Thyroid gland (tissue), 4 donors: ENCODE measurements at places on chromosomes 2 and 18. TPM values are rescaled to one million over a fixed set of nuclear protein-coding genes. Genes with fewer than 3 reads are reported as not detected.

GRCh38 chr2:152456262-152456661 lies 121.3 kb downstream of the FMNL2 start:
- DNase-seq: no peak
- no peak overlapping the region for H3K4me3 ChIP-seq
- H3K36me3 ChIP-seq: no peaks in the 10 kb centered on the region
- peaks cover 8% of the 10 kb centered on the region for H3K4me1 ChIP-seq
- H3K27ac ChIP-seq: no peak overlapping the region

- no peaks in the 10 kb centered on the region for H3K27me3 ChIP-seq
- DNase-seq: no peak
- H3K4me3 ChIP-seq: no peak overlapping the region
- H3K4me1 ChIP-seq: no peaks in the 10 kb centered on the region
Observed at GRCh38 chr2:50691513-50691912, 340.4 kb downstream of the NRXN1 start.

- no peak overlapping the region for H3K4me3 ChIP-seq
- no peak overlapping the region for H3K27ac ChIP-seq
- no peaks in the 10 kb centered on the region for H3K27me3 ChIP-seq
- DNase-seq: no peak
- H3K4me1 ChIP-seq: no peaks in the 10 kb centered on the region
Observed at GRCh38 chr2:423479-423878, 135.6 kb upstream of the ALKAL2 start.

- DNase-seq: no peak
- H3K27me3 ChIP-seq: no peaks in the 10 kb centered on the region
- H3K4me1 ChIP-seq: peaks cover 12% of the 10 kb centered on the region
- H3K27ac ChIP-seq: no peak overlapping the region
- no peaks in the 10 kb centered on the region for H3K36me3 ChIP-seq
- H3K4me3 ChIP-seq: no peak overlapping the region
Observed at GRCh38 chr2:62724886-62725711, 19.6 kb downstream of the EHBP1 start.

- no peak overlapping the region for H3K4me3 ChIP-seq
- peaks cover 22% of the 10 kb centered on the region for H3K4me1 ChIP-seq
- H3K27me3 ChIP-seq: no peaks in the 10 kb centered on the region
- peak; percentile 91 for DNase-seq
- peak overlapping the region; percentile 81 for H3K27ac ChIP-seq
Observed at GRCh38 chr2:84958135-84959059, 12.6 kb upstream of the KCMF1 start.

DNA sequence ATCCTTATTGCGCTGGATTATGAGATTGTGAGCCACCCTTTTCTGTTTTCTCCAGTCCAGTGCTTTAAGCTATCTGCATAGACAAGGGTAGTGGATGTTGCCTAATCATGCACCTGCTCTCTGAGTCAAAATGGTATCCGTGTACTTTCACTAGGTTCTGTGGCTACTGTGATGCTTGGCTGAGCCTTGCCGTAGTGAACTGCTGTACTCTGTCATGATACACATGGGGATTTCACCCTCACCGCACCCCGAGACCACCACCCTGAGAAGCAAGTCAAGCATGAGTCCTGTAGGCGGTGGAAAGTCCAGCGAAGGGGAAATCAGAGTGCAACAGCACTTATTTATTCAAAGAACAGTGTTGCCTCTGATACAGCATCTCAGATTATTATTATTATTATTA lies 55.0 kb downstream of the ARHGAP25 start:
- no peak for DNase-seq
- no peak overlapping the region for H3K4me3 ChIP-seq
- H3K27me3 ChIP-seq: no peaks in the 10 kb centered on the region
- H3K27ac ChIP-seq: no peak overlapping the region
- H3K4me1 ChIP-seq: no peaks in the 10 kb centered on the region

DNA sequence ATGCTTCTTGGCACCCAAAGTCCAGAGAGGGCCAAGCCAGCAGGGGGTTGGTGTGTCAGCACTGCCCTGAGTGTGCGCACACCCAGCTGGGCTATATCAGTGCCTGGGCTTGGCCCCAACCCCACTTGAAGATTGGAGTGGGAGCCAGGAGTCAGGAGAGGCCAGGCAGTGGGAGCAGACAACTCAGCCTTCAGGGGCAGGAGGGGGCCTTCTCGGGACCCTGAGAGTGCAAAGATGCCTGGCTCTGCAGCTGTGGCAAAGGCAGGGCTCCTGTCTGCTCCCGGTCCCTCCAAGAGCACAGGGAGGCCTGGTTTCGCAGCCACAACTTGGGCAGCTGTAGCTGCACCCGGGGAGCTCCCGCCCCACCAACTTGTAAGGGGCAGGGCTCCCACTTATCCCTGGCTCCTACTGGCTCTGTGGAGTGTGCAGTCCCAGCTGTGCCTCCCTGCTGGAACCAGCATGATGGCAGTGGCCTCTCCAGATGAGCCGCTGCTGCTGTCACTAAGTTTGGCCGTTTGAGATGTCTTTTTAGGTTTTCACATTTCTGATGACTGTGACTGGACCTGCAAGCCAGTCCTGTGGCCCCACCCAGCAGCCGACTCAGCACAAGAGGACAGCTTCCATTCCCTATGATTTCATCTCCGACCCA lies 148.8 kb upstream of the HS6ST1 start:
- no peaks in the 10 kb centered on the region for H3K27me3 ChIP-seq
- no peaks in the 10 kb centered on the region for H3K36me3 ChIP-seq
- H3K4me3 ChIP-seq: no peak overlapping the region
- H3K27ac ChIP-seq: no peak overlapping the region

DNA sequence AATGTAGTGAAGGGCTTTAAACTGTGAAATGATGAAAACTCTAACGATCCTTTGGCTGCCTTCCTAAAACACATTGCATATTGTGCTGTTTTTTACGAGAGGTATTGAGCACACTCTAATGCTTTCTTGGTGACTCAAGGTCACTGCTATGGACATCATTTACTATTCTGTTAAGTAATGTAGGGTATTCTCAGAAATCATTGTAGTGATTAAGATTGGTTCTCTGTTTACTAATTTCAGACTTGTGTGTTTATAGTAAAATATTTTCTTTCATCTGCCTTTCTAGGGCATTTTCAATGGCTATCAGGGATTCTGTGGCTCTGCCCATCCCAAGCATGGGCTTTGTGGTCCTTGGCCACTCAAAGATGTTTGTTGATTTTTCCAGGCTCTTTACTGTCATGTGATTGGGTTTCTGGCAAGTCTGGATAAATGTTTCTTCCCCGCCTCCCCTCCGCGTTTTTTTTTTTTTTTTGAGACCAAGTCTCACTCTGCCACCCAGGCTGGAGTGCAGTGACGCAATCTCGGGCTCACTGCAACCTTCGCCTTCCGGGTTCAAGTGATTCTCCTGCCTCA lies 29.3 kb downstream of the UBE2F start:
- no peak overlapping the region for H3K4me3 ChIP-seq
- H3K27me3 ChIP-seq: no peaks in the 10 kb centered on the region
- peak; percentile 83 for DNase-seq
- no peaks in the 10 kb centered on the region for H3K36me3 ChIP-seq
- peak overlapping the region; percentile 99 for H3K27ac ChIP-seq

- no peak overlapping the region for H3K4me3 ChIP-seq
- no peak for DNase-seq
- no peaks in the 10 kb centered on the region for H3K4me1 ChIP-seq
- H3K36me3 ChIP-seq: no peaks in the 10 kb centered on the region
Observed at GRCh38 chr2:236653863-236654262, 84.2 kb downstream of the ACKR3 start.

GRCh38 chr2:164485541-164485940 lies 135.7 kb downstream of the GRB14 start:
- no peak overlapping the region for H3K4me3 ChIP-seq
- H3K4me1 ChIP-seq: no peaks in the 10 kb centered on the region
- DNase-seq: no peak
- H3K27ac ChIP-seq: no peak overlapping the region
- no peaks in the 10 kb centered on the region for H3K36me3 ChIP-seq
- no peaks in the 10 kb centered on the region for H3K27me3 ChIP-seq

- no peak for DNase-seq
- H3K27me3 ChIP-seq: no peaks in the 10 kb centered on the region
- no peak overlapping the region for H3K4me3 ChIP-seq
- peaks cover 14% of the 10 kb centered on the region for H3K4me1 ChIP-seq
Observed at GRCh38 chr18:46224181-46224775, 120.1 kb downstream of the HAUS1 start.

DNA sequence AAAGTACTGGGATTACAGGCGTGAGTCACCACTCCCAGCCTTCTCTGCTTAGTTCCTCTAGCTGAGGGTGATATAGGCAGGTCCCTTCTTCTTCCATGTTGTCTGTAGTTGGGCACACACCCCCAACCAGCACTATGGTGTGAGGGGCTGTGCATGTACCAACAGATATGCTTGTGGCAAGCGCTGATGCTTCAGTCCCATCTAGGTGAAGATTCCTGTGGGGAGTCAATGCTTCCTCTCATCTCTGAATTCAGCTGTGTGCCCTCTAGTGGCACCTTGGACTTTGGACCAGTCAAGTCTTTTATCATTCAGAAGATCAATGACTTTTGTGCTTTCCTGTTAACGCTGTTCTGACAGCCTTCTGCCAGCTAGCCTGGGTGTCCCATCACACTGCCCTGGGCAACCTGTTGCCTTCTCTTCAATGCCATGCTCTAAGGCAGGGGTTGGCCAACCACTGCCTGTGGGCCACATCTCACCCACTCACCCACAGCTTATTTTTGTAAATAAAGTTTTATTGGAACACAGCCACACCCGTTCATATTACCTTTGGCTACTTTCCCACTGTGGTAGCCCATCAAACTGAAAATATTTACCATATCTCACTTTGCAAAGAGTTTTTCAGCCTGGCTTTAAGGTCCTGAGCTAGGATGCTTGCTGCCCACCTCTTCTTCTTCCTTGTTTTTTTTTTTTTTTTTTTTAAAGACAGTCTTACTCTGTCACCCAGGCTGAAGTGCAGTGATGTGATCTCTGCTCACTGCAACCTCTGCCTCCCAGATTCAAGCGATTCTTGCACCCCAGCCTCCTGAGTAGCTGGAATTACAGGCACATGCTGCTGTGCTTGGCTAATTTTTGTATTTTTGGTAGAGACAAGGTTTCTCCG lies 51.0 kb downstream of the NPAS2 start:
- H3K4me3 ChIP-seq: no peak overlapping the region
- DNase-seq: no peak
- no peaks in the 10 kb centered on the region for H3K27me3 ChIP-seq
- H3K4me1 ChIP-seq: peaks cover 7% of the 10 kb centered on the region

DNA sequence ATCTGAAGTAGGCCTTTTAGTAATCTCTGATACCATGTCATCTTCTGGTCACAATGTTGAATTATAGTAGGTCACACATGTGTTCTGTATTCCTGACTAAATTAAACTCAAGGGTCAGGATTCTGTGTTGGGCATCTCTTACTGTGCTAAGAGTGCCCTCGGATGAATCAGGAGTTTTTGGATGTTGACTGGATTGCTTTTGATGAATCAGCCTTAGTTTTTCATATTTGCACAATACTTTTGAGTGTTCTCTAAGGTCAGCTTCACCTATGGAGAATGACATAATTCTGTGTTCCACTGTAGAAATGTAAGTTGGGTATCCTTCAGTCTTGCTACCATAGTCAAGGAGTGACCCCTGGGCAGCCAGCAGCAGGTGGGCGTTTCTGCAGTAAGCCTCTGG lies 190.1 kb downstream of the PTPRM start:
- peaks cover 95% of the 10 kb centered on the region for H3K4me1 ChIP-seq
- no peaks in the 10 kb centered on the region for H3K36me3 ChIP-seq
- H3K4me3 ChIP-seq: no peak overlapping the region
- no peaks in the 10 kb centered on the region for H3K27me3 ChIP-seq
- H3K27ac ChIP-seq: no peak overlapping the region
- no peak for DNase-seq

The RNF125 gene
- total RNA-seq: 1.4 TPM

GRCh38 chr2:200615247-200615646 lies 29.4 kb downstream of the AOX1 start:
- H3K4me1 ChIP-seq: no peaks in the 10 kb centered on the region
- DNase-seq: no peak
- H3K4me3 ChIP-seq: no peak overlapping the region
- no peaks in the 10 kb centered on the region for H3K36me3 ChIP-seq

The NPPC gene
- not detected for total RNA-seq

GRCh38 chr2:171013851-171014250 lies 84.8 kb downstream of the GORASP2 start:
- DNase-seq: no peak
- no peaks in the 10 kb centered on the region for H3K4me1 ChIP-seq
- H3K36me3 ChIP-seq: no peaks in the 10 kb centered on the region
- H3K27ac ChIP-seq: no peak overlapping the region
- H3K27me3 ChIP-seq: no peaks in the 10 kb centered on the region

The SPDYA gene
- 1.2 TPM for total RNA-seq

- no peak overlapping the region for H3K27ac ChIP-seq
- no peaks in the 10 kb centered on the region for H3K36me3 ChIP-seq
- no peak overlapping the region for H3K4me3 ChIP-seq
- no peak for DNase-seq
- no peaks in the 10 kb centered on the region for H3K27me3 ChIP-seq
- no peaks in the 10 kb centered on the region for H3K4me1 ChIP-seq
Observed at GRCh38 chr2:238094438-238095022, 5.6 kb upstream of the ESPNL start.

- H3K27me3 ChIP-seq: no peaks in the 10 kb centered on the region
- no peak for DNase-seq
- H3K4me3 ChIP-seq: no peak overlapping the region
Observed at GRCh38 chr18:23875966-23876895, 138.3 kb upstream of the TTC39C start.

- no peaks in the 10 kb centered on the region for H3K36me3 ChIP-seq
- no peak for DNase-seq
- peaks cover 60% of the 10 kb centered on the region for H3K4me1 ChIP-seq
- no peaks in the 10 kb centered on the region for H3K27me3 ChIP-seq
- H3K27ac ChIP-seq: peak overlapping the region; percentile 94
- no peak overlapping the region for H3K4me3 ChIP-seq
Observed at GRCh38 chr2:42132191-42132965, 36.8 kb upstream of the EML4 start.

DNA sequence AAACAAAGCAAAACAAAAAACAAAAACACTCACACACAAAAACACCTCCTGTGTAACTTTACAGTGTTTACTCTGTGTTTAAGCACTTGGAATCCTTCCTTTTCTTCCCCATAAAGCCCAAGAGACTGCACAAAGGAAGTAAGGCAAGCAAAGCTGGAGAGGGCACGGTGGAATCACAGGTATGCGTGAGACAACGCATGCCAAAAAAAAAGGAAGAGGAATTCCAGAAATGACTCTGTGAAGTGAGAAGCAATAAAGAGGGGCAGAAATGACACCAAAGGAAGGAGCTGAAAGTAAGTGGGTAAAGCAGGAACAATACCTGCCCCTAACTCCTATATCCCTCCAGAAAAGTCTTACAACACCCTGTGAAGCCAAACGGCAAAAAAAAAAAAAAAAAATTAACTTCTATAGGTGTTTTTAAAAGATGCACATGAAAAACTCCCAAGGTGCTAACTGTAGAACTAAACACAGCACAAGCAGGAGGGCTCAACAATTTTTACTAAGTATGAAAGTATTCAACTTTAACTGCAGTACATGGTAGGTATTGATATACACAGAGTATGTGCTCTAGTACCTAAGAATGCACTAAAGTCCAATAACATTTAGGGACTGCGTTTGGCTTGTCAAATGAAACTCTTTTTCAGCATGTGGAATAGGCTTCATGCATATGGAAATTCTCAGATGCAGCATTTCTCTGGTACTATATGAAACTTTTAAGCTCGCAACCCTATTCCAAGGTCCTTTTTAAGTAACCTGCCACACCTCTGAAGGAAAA lies 9.1 kb downstream of the RND3 start:
- H3K4me3 ChIP-seq: no peak overlapping the region
- H3K27ac ChIP-seq: no peak overlapping the region
- no peaks in the 10 kb centered on the region for H3K27me3 ChIP-seq
- H3K4me1 ChIP-seq: peaks cover 24% of the 10 kb centered on the region

- no peaks in the 10 kb centered on the region for H3K27me3 ChIP-seq
- H3K4me1 ChIP-seq: no peaks in the 10 kb centered on the region
- no peak overlapping the region for H3K27ac ChIP-seq
- no peak overlapping the region for H3K4me3 ChIP-seq
Observed at GRCh38 chr2:15579641-15580040, 12.0 kb upstream of the DDX1 start.

The ACVR1C gene
- total RNA-seq: 0.42 TPM
